ENCODE measurements at places on chromosomes 4 and X. TPM values are rescaled to one million over a fixed set of nuclear protein-coding genes. Genes with fewer than 3 reads are reported as not detected.

DNA sequence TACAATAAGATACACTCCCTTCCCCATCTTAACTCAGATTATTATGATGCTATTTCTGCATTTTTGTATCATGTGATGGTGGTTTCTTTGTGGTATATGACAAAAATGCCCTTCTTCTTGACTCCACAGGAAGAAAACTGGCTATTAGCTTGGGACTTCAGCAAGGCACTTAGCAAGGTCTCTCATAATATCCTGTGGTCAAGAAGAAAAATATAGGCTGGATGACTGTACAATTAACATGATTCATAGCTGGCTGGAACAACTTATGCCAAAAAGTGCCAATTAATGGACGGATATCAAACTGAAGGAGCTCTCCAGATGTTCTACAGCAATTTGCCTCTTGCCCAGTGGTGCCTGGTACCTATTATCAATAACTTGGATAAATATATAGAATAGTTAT is 2.3 kb upstream of the MID1IP1 start:
- no peak for DNase-seq

DNA sequence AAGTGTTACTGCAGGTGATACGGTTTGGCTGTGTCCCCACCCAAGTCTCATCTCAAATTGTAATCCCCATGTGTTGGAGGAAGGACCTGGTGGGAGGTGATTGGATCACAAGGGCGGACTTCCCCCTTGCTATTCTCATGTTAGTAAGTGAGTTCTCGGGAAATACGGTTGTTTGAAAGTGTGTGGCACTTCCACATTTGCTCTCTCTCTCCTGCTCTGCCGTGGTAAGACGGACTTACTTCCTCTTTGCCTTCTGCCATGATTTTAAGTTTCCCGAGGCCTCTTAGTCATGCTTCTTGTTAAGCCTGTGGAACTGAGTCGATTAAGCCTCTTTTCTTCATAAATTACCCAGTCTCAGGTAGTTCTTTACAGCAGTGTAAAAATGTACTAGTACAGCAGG is 65.2 kb upstream of the SLC7A11 start:
- DNase-seq = no peak

The CCNB3 gene
- polyA plus RNA-seq = 0.07 TPM

GRCh38 chr4:74267998-74268606 is 40.2 kb upstream of the EPGN start:
- DNase-seq = no peak

GRCh38 chr4:145830699-145831098 is 107.9 kb downstream of the ZNF827 start:
- DNase-seq = no peak

GRCh38 chrX:20218836-20219505 is 47.7 kb downstream of the RPS6KA3 start:
- no peak for DNase-seq

The LGI2 gene
- polyA plus RNA-seq = not detected

DNA sequence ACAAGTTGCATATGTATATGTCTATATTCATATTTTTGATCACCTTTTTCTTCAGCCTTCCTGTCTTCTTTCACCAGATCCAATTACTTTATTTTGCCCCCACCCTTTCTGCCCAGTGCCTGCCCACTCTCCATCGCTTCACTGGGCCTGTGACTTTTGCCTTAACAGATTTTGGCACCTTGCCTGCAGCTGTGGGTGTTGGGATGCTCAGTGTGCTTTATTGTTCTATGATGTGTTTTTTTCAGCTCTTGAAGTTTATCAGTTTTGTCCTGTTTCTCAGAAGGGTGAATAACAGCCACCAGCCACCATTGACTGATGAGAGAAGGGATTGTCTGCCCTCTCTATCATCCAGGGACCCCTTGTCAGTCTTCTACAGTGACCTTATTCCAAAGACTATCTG is 77.2 kb upstream of the GALNT7 start:
- DNase-seq = no peak

GRCh38 chr4:114922592-114922933 is 190.9 kb downstream of the NDST4 start:
- DNase-seq = no peak

The TRAPPC2 gene
- polyA plus RNA-seq = 4.4 TPM

GRCh38 chr4:157907226-157907946 is 265.4 kb downstream of the GASK1B start:
- DNase-seq = no peak

GRCh38 chr4:74206088-74206825 is 48.3 kb downstream of the MTHFD2L start:
- no peak for DNase-seq

DNA sequence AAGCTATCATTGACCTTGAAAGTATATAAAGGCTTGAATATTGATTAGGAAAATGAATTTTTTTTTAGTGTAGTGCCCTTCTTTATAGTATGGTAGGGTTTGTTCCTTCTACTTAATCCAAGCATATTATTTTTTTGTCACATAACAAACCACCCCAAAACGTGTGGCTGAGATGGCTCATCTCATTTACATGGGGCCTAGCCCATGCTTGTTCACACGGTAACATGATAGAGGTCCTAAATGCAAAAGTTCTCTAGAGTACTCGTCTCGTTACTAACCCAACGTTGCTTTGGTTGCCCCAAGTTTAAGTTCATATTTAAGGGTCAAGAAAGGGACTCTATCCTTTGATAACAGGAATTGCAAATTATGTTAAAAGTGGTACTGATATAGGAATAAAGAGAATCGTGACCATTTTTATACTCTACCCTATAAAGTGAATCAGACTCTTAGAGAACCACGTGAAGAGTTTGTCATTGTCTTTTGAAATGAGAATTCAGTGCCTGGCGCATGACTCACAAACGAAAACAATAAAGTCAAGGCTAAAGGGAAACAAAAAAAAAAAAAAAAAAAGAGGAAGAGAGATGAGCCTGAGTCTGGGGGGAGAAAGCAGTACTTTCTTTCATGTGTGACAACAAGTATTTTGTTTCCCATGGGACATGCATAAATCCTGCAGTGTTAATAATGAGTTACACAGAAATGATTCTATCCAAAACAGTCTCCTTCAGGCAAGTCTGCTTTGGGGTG is 402.8 kb upstream of the NWD2 start:
- no peak for DNase-seq

GRCh38 chr4:185061610-185062009 is 43.3 kb downstream of the HELT start:
- DNase-seq = no peak

- DNase-seq = no peak
These were observed 552 bp downstream of the TCEAL9 start for GRCh38 chrX:103356858-103357257.

GRCh38 chr4:43776371-43776770 is 672.2 kb downstream of the KCTD8 start:
- DNase-seq = peak; percentile 3

DNA sequence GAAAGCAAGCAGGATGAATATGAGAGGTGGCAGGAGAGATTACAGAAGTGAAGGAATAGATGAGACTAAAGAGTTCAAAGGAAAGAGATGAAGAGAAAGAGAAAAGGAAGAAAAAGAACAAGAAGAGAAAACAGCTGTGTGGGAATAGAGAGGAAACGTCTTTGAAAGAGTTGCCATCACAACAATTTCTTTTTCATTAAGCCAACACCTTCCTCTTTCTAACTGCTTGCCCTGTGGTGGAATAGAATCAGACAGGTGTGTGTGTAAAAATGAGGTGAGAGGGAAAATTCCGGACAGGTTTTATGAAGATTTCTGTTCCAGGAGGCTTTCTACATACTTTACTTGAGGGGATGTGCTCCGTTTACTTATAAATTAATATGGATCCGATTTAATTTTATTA is 28.8 kb downstream of the DTHD1 start:
- no peak for DNase-seq

- DNase-seq = no peak
These were observed at the start of gene APLN for GRCh38 chrX:129654652-129655546. APLN (minus strand) TSS chrX:129654956; CDS start chrX:129654630, 326 bp downstream.

- no peak for DNase-seq
These were observed 14.5 kb downstream of the CDS1 start for GRCh38 chr4:84597450-84597849.

DNA sequence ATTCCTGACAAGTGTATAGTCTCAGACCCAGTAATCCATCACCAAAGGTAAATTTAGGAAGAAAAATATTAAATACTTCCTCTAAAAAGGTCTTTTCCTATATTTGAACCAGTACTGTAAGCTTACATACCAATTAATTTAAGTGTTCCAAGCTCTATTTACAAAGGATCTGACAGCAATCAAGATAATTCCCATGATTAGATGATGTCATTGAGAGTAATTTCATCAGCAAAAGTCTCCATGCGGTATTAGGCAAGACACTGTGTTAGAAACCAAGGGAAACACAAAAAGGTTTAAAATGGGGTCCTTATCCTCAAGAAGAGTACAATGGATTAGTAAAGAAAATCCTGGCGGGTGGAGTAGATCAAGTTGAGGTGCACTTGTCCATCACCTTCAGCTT is 198.5 kb downstream of the PRDM5 start:
- no peak for DNase-seq

The TLR3 gene
- polyA plus RNA-seq = 0.20 TPM

The VEGFC gene
- not detected for polyA plus RNA-seq

The NHSL2 gene
- polyA plus RNA-seq = not detected

- no peak for DNase-seq
These were observed 1.1 kb downstream of the FGFR3 start for GRCh38 chr4:1793940-1794808.
